Stimulated activated CD4-positive, alpha-beta T cell treated with anti-CD3 and anti-CD28 coated beads, TNF-alpha, amount 100 ng/mL, for 48 hours (primary cell): ENCODE measurements at places on chromosomes 5 and 9.

- DNase-seq: no peak
These were observed 74.8 kb downstream of the ICE1 start for GRCh38 chr5:5497152-5497788.

DNA sequence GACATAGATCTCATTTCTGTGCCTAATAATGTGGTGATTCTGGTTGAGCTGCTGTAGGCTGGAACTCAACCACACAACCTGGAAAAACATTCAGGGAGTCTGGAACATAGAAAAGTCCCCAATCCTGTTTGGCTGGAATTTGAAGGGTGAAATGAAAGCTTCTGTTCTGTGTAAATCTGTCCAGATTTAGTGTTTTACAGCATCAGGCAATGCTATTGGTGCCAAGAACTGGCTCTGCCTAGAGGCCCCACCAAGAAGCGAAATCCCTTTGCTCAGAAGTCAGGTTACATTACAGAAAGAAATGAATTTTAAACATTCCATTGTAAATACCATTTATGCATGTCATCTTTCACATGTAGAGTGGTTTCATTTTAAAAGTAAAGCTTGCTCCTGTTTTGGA lies 56.3 kb downstream of the TMEM174 start:
- no peak for DNase-seq

DNA sequence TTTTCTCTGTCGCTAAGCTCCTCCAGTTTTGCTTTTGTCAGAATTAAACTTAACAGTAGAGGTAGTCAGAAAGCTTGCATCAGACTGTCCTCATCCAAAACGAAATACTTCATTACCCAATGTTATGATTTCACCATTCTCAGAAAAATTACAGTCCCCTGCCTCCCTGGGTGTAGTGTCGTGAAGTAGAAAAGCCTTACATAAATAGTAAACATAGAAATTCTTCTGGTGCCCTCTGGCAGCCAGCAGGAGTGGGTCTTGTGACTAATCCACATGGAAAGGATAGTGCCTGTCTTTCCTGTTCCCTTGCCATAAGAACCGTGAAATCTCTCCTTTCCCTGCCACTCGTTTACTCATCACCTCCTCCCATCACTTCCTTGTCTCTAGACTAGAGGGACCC lies 230.6 kb downstream of the GNA14 start:
- no peak for DNase-seq

GRCh38 chr5:169826618-169827017 lies 153.7 kb downstream of the INSYN2B start:
- no peak for DNase-seq

DNA sequence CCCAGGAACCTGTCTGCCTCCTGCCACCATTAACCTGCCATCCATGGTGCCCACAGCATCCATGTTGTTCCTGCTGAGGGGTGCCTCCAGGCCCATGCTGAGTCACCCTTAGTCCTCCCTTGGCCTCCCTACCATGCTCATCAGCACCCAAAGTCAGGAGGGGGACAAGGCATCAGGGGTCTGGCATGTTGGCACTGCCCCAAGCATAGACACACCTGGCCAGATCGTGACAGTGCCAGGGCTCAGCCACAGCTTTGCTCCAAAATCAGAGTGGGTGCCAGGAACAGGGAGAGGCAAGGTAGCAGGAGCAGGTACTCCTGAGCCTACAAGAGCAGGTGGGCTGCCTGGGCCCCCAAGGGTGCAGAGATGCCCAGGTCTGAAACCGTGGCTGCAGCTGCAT lies 566.6 kb downstream of the TLE1 start:
- no peak for DNase-seq

- no peak for DNase-seq
These were observed 56.7 kb downstream of the TLE1 start for GRCh38 chr9:81632599-81632998.

- no peak for DNase-seq
These were observed 62.8 kb downstream of the GNA14 start for GRCh38 chr9:77585335-77585786.
